ENCODE measurements at places on chromosomes 3 and 15.
A peak's percentile ranks its signal among the peaks of the same experiment; 100 is the strongest.

GRCh38 chr3:27666272-27666671, 55.9 kb downstream of the EOMES start:
- DNase-seq, result no peak

DNA sequence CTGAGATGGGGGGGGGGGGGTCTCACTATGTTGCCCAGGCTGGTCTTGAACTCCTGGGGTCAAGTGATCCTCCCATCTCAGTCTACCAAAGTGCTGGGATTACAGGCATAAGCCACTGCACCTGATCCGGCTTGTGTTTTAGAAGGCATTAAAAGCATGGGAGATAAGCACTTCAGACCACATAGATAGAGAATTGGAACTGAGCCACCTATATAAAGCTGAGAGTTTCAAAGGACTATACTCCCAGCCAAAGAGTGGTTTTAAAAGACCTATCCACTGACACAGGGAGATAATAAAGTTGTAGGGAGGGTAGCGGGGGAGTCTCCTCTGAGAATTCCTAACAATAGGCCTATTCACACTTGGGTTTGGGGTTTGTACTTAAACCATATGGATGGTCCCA, 34.8 kb downstream of the DENND4A start:
- DNase-seq, result no peak

DNA sequence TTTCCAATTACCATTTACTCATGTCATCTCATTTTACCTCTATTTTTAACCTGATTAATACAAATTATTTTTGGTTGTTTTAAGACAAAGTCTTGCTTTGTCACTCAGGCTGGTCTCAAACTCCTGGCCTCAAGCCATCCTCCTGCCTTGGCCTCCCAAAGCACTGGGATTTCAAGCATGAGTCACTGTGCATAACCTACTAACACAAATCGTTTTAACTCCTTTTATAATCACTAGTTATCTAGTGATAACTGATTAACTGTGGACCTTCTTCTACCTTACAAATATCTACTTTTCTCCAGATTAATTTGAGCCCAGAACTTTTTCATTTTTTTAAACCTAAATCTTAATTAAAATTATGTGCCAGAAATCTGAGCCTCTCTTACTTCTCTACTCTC, 4.6 kb downstream of the ATP13A3 start:
- DNase-seq, result no peak

DNA sequence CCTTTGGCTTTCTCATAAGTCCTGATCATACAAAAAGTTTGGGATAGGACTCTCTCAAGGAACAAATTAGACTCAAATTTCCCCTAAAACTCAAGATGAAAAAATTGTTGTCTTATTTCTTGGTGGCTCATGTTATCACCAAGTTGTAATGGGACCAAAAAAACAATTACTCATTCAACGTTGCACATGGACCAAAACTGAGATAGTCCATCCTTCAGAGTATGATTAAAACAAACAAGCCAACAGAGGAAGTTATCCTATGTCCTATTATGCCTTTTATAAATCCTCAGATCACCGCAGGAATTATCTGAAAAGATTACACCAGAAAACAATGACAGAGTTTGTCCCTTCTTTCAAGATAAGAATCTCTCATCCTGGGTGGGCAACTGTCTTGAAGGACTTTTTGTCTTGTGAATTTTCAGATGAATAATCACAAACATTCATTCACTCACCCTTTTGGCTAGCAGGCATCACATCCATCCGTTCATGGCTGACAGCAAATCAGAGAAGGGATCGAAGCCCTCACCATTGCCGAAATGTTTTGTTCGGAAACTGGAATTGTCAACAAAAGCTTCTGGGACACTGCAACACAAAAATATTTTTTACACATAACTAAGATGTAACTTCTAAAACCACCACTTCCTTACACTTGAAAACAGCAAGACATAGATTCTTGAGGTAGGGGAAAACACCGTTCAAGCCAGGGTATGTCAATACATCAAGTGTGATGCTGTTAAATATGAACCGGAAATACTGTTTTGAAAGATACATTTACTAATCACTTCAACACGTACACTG, 90.4 kb downstream of the FOXP1 start:
- DNase-seq, result no peak

GRCh38 chr3:144229330-144229729, 257.7 kb downstream of the DIPK2A start:
- peak; percentile 51 for DNase-seq

Data from COR-L47 (cell line).